ENCODE measurements at places on chromosomes 3 and 15.
A peak's percentile ranks its signal among the peaks of the same experiment; 100 is the strongest.

DNA sequence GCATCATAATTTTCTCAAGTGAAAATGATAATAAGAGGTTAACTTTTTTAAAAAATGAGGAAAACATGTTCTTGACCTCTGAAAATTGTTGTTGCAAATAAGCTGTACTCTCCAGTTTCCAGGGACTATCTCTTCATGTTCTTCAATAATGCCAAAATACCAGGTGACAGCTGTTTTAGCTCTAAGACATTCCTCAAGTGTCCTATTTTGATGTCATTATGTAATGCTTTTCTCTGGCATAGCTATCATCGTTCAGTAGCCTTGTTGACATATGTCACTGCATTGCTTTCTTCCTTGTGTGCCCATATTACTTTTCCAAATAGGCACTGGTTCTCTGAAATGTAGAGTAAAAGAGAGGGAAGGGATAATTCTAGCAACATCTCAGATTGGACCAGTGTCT lies 5.7 kb upstream of the FILIP1L start:
- no peak for DNase-seq

DNA sequence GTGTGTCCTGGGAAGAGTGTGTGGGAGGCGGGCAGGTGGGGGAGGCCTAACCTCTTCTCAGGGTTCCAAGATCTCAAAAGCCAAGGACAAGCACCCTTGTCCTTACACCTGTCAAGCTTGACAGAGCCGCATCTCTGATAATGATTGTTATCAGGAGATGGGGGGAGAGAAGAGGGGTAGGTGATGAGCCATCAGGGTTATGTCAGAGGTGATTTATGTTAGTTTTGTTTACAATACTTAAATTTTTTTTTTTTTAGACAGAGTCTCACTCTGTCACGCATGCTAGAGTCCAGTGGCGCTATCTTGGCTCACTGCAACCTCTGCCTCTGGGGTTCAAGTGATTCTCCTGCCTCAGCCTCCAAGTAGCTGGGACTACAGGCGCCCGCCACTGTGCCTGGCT lies 7.4 kb upstream of the NCBP2 start:
- no peak for DNase-seq

DNA sequence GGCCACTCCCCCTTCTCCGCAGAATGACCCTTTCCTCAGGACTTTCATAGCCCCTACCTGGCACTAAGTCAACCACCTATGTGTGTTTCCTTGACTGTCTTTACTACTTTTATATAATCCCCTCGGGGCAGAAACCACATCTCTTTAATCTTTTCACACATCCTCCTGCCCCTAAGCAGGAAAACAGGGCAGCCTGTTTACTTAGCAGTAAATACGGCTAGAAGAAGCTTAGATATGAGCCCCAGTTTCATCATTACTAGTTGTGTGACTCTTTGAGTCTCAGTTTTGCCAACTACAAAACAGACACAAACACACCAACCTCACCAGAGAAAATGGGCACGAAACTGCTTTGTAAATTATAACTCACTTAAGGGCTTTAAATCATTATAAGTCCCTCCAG lies 98.3 kb downstream of the CYP19A1 start:
- DNase-seq, result no peak

GRCh38 chr3:20836801-20837200 lies 650.8 kb upstream of the SGO1 start:
- DNase-seq, result no peak

DNA sequence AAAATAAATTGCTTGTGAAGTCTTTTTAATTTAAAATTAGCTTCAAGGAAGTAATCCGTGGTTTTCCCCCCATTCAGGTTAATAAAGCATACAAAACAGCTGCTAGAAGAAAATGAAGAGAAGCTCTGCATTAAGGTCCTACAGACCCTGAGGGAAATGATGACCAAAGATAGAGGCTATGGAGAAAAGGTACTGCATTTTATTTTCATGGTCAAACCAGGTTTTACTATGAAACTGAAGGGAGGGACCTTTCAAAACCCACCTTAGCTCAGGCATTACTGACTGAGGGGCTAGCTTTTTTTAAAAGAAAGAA lies 218.5 kb downstream of the ITPR1 start:
- DNase-seq, result no peak

DNA sequence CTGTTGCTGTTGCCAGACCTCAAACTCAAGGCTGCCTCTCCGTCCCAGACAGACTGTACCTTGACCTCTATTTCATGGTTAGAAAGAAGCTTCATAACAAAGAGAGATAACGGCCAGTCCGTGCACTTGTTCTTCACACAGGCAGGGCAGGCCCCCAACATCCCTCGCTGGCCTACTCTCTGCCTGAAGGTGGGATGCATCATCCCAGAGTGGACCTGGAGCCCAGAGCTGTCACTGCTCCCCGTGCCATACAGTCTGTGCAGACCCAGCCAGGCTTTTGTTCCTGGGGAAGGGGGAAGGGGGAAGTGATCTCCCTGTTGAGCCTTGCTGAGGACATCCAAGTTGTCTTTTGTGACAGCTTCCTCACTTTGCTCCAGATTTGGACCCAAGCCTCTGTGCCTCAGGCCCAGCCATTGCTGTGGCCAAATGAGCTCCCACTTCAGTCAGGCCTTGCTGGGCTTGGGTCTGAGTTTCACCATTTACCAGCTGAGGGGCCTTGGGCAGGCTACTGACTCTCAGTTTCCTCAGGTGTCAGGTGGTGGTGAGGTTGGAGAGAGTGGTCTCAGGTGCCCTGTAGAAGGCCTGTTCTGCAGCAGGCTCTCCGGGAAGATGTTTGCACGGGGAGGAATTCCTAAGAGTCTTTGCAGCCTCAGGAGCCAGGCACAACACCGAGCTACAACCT lies 141.6 kb downstream of the DNAJB8 start:
- no peak for DNase-seq

- no peak for DNase-seq
Measured at GRCh38 chr3:13494463-13495350, 14.6 kb downstream of the HDAC11 start.

GRCh38 chr15:25784876-25785640 lies 78.1 kb downstream of the ATP10A start:
- no peak for DNase-seq

DNA sequence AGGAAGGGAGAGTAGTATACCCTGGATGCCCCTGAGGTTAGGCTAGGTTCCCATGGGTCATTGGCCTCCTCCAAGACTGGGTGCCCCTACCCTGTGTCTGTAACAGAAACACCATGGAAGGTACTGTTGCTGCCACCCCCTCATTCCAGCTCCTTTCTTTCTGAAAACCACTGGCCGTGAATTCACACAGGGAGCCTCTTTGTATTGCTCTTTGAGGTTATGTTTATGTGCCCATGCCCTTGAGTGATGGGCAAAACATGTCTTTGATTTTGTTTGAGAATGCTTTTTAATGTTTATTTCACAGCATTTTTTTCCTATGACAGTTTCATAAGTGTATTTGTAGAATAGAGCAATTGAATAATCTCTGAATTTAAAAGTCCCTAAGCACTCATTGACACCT lies 79.7 kb downstream of the RARB start:
- DNase-seq, result no peak

GRCh38 chr3:47011371-47011770 lies 31.9 kb downstream of the NBEAL2 start:
- no peak for DNase-seq

GRCh38 chr15:43135351-43135750 lies 2.0 kb downstream of the TMEM62 start:
- DNase-seq, result no peak

GRCh38 chr3:65864357-65864904 lies 174.3 kb downstream of the MAGI1 start:
- no peak for DNase-seq

- DNase-seq, result no peak
Measured at GRCh38 chr15:59444980-59445545, 7.1 kb downstream of the FAM81A start.

DNA sequence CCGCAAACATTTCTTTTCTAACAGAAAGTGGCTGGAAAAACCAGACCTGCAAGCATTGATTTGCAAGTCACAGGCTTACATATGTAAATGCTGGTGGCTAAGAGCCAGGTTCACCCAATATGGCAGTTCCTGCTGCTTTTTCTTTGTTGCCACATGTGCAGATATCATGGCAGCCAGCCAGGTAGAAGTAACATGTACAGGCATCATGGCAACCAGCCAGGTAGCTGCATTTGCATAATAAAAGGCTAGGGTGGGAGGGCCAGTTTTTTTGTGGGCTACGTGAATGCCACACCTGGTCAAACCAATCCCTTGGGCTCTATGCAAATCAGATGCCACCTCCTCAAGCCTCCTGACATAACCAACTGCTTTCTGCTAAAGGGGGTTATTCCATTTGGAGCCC lies 2.8 kb upstream of the SMCO1 start:
- DNase-seq, result no peak

- DNase-seq, result no peak
Measured at GRCh38 chr3:86774082-86774691, 216.8 kb downstream of the VGLL3 start.

GRCh38 chr3:108493862-108494261 lies 16.5 kb downstream of the MYH15 start:
- DNase-seq, result peak; percentile 1

GRCh38 chr15:36831904-36832287 lies 252.5 kb downstream of the CDIN1 start:
- DNase-seq, result no peak

- DNase-seq, result no peak
Measured at GRCh38 chr15:96180087-96180748, 150.3 kb upstream of the NR2F2 start.

GRCh38 chr3:101251441-101251840 lies 68.9 kb downstream of the IMPG2 start:
- no peak for DNase-seq

GRCh38 chr3:102378216-102378615 lies 56.6 kb upstream of the ZPLD1 start:
- DNase-seq, result no peak

GRCh38 chr3:167843886-167844285 lies 108.4 kb downstream of the SERPINI1 start:
- DNase-seq, result no peak

DNA sequence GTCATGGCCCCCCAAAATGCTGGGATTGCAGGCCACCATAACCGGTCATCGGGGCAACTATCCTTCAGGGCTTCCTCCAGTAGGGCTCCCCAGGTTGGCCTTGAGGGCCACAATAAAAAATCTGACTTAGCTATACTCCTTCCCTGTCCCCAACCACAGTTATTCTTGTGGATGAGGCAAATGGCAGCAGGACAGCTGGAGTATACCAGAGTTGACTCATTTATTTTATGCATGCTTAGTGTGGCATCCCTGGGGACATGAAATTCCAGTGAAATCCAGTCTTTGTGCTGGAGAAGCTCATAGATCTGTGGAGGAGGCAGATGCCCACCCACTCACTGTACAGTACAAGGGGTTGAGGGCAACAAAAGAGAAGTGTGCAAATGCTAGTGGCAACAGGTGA lies 109.5 kb downstream of the RORA start:
- DNase-seq, result no peak

GRCh38 chr3:128275316-128276145 lies 122.2 kb downstream of the EEFSEC start:
- DNase-seq, result no peak

GRCh38 chr3:177109688-177110330 lies 87.5 kb downstream of the TBL1XR1 start:
- no peak for DNase-seq

DNA sequence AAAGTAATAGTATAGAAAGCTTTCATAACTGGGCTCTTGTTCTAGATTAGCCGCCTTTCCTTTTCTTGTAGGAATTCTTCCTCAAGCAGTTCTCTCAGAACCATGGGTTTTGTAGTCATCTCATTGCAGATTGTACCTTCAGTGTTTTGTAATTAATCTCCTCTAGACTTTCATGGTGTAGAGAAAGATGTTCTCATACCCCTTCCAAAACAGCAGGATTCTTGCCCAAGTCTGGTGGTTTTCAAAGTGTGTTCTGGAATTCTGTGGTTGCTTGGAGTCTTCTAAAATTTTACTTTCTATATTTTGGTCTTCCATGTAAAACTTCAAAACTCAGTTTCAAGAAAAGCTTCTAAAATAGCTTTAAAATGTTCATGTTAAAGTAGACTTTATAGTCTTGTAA lies 293.8 kb downstream of the PTPRG start:
- no peak for DNase-seq

- no peak for DNase-seq
Measured at GRCh38 chr15:38533926-38534325, 30.7 kb downstream of the RASGRP1 start.
